ENCODE measurements at places on chromosomes 1 and 21. TPM values are rescaled to one million over a fixed set of nuclear protein-coding genes. Genes with fewer than 3 reads are reported as not detected.

SMIM11 gene
- 4.2 TPM for total RNA-seq

MYOM3 gene
- not detected for total RNA-seq

MYCBP gene
- total RNA-seq = 55.3 TPM

GRCh38 chr21:36048357-36048756, 12.0 kb downstream of the SETD4 start:
- H3K4me1 ChIP-seq = peaks cover 5% of the 10 kb centered on the region
- H3K4me3 ChIP-seq = no peak overlapping the region
- no peak for DNase-seq
- peaks cover 66% of the 10 kb centered on the region for H3K36me3 ChIP-seq
- H3K27me3 ChIP-seq = no peaks in the 10 kb centered on the region

- H3K27me3 ChIP-seq = no peaks in the 10 kb centered on the region
- no peaks in the 10 kb centered on the region for H3K36me3 ChIP-seq
- H3K27ac ChIP-seq = no peak overlapping the region
- no peak overlapping the region for H3K4me3 ChIP-seq
- DNase-seq = no peak
- H3K4me1 ChIP-seq = no peaks in the 10 kb centered on the region
These were observed 29.7 kb downstream of the PBX1 start for GRCh38 chr1:164588516-164589341.

- H3K4me1 ChIP-seq = peaks cover 2% of the 10 kb centered on the region
- DNase-seq = peak; percentile 38
These were observed at the start of gene CFAP45 for GRCh38 chr1:159900086-159900680. Gene CFAP45, minus strand, starts transcription at chr1:159900165. Its CDS starts 67 bp downstream, at chr1:159900098.

- peaks cover 47% of the 10 kb centered on the region for H3K27me3 ChIP-seq
- no peak overlapping the region for H3K27ac ChIP-seq
- no peak overlapping the region for H3K4me3 ChIP-seq
- peaks cover 15% of the 10 kb centered on the region for H3K4me1 ChIP-seq
- DNase-seq = no peak
These were observed 1.4 kb downstream of the CDA start for GRCh38 chr1:20590306-20590777.

DNA sequence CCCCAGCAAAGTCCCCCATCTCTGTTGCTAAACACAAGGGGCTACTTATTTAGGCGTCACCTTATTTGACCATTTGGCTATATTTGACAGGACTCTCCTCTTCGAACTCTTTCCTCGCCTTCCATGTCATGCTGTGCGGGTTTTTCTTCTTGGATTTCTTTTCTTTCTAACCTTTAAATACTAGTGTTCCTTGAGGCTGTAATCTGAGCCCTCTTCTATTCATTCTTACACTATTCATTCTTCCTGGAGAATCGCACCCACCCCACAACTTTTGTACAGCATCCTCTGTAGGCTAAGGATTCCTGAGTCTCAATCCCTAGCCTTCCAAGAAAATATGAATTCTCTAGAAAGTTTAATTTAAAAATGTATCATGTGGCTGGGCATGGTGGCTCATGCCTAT, 61.7 kb upstream of the C1orf115 start:
- no peak overlapping the region for H3K4me3 ChIP-seq
- H3K4me1 ChIP-seq = no peaks in the 10 kb centered on the region
- DNase-seq = no peak
- no peaks in the 10 kb centered on the region for H3K36me3 ChIP-seq
- H3K27ac ChIP-seq = no peak overlapping the region

GRCh38 chr1:34444516-34444915, 267.8 kb downstream of the C1orf94 start:
- no peaks in the 10 kb centered on the region for H3K4me1 ChIP-seq
- no peak overlapping the region for H3K27ac ChIP-seq
- no peaks in the 10 kb centered on the region for H3K36me3 ChIP-seq

DNA sequence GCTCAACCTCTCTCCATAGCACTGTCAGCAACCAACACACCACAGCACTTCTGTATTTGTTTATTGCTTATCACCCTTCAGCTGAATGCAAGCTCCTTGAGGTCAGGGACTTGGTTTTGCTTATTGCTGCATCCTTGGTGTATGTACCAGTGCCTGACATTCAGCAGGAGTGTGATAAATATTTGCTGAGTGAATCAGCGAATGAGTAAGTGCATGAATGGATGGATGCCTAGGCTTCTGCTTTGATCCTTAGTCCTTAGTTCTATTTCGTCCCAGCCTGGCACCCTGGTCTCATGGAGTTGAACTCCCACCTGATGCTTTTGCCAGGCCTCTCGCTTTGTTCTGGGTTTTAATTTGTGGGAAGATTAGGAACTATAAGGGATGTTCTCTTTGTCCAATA, 88.2 kb downstream of the ZSCAN20 start:
- H3K4me3 ChIP-seq = no peak overlapping the region
- no peak overlapping the region for H3K27ac ChIP-seq
- H3K27me3 ChIP-seq = peaks cover 10% of the 10 kb centered on the region
- no peaks in the 10 kb centered on the region for H3K36me3 ChIP-seq

DNA sequence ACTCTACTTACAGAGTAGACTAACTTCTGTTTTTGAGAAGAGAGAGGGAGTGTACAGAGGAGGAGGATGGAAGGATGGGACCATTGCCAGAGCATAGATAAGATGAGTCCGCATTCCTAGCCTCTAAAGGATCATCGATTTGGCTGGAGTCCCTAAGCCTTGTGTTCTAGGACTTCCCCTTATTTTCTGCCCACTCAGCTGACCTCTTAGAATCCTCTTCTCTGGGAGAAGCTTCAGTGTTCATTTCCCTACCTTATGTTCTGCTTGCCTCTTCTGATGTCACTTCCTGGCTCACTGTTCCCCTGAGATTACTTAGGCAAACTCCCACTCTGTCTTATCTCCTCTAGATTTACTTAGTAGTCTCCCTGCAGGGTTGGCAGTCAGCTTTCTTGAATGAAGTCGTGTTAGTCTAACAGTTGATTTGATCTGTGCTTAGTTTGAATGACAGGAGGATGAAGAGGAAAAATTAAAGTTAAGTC, 156.7 kb downstream of the SYT2 start:
- no peaks in the 10 kb centered on the region for H3K36me3 ChIP-seq
- H3K4me1 ChIP-seq = peaks cover 5% of the 10 kb centered on the region
- H3K4me3 ChIP-seq = no peak overlapping the region
- H3K27me3 ChIP-seq = no peaks in the 10 kb centered on the region

DNA sequence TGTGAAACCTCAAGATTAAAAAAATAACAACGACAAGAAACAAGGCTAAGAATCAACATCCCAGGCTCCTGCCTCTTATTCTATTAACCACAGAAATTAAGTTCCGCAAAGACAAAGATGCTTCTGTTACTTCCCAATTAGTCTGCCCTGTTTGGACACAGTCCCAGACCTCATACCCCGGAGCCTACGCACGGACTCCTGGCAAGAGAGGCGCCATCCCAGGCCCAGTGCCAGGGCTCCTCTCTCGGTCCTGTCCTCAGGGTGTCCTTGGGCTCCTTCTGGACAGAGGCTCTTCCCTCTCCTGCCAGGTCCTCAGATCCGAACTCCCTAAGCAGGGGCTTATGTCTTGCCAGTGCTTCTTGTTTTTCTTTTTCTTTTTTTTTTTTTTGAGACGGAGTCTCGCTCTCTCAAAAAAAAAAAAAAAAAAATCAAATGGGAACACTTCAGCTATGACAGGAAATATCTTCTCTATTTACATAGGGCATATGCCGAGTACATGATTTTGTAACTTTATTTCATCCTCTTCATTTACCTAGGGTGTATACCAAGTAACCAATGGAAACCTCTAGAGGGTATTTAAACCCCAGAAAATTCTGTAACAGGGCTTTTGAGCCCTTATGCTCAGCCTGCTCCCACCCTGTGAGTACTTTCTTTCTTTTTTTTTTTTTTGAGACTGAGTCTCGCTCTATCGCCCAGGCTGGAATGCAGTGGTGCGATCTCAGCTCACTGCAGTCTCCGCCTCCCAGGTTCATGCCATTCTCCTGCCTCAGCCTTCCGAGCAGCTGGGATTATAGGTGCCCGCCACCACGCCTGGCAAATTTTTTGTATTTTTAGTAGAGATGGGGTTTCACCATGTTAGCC, 11.7 kb upstream of the ENO1 start:
- DNase-seq = no peak
- H3K4me3 ChIP-seq = no peak overlapping the region
- H3K4me1 ChIP-seq = peaks cover 8% of the 10 kb centered on the region
- peaks cover 4% of the 10 kb centered on the region for H3K27me3 ChIP-seq
- H3K27ac ChIP-seq = no peak overlapping the region
- H3K36me3 ChIP-seq = no peaks in the 10 kb centered on the region

DNA sequence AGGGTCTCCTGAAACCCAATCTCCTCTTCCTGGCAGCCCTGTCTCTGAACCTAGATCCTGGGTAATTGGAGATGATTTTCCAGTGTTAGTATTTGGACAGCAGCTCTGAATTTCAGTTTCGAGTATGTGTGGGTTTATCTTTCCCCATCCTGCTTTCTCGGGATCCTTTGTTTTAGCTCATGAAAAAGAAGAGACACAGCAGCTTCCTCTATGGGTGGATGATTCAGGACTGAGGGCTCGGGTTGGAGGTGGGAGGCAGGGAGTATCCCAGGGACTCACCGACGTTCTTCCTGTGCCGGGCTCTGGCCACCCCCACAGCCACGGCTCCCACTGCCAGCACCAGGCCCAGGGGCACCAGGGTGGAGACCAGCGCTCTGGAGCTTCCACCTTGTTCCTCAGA, 10.4 kb upstream of the FCMR start:
- H3K4me3 ChIP-seq = no peak overlapping the region
- peaks cover 16% of the 10 kb centered on the region for H3K4me1 ChIP-seq
- H3K27me3 ChIP-seq = no peaks in the 10 kb centered on the region
- no peak for DNase-seq

DNA sequence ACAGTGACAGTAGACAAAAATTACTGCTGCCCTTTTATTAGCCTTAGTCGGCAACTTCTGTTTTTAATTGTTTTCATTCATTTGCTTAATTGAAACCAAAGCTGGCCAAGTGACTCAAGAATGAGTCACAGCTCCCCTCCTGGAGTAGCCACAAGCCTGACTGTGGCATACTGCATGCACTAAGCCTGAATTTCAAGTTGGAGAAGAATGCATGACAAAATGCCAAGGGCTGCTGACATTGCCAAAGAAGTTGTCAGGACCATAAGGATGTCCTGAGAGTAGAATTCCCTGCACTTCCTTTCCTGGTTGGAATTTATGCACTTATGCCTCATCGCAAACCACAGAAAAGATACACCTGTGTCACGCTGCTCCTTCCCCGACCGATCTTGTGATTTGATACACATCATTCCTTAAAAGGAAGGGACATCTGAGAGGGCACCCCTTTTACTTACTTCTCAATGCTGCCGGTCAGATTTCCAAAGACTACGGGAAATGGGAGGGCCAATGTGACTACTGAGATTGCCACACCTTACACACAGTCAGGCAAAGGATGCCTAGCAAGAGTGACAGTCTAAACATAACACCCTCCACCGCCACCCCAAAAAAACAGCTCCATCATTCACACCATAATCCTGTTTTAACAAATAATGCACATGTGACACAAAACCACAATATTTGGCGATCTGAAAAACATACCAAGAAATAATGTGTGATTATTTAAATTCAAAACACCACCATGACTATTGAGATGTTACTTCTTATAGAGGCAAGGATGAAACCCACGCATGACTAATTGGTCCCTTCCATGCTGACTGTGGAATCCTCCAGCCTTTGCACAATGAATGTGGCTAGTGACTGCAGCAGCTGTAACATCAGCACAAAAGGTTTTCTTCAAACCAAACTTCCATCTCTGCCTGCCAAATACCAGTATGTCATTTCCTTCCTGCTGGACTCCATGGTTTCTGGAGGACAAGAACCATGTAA, 28.2 kb downstream of the VAV3 start:
- H3K27me3 ChIP-seq = no peaks in the 10 kb centered on the region
- H3K4me1 ChIP-seq = peaks cover 32% of the 10 kb centered on the region
- H3K27ac ChIP-seq = peak overlapping the region; percentile 52
- no peaks in the 10 kb centered on the region for H3K36me3 ChIP-seq
- DNase-seq = peak; percentile 48

- peak overlapping the region; percentile 84 for H3K27ac ChIP-seq
- H3K27me3 ChIP-seq = peaks cover 4% of the 10 kb centered on the region
- peak overlapping the region; percentile 89 for H3K4me3 ChIP-seq
- H3K4me1 ChIP-seq = peaks cover 50% of the 10 kb centered on the region
- no peak for DNase-seq
- H3K36me3 ChIP-seq = peaks cover 40% of the 10 kb centered on the region
These were observed 1.7 kb downstream of the PIP5K1A start for GRCh38 chr1:151199873-151200581.

- DNase-seq = no peak
- H3K4me1 ChIP-seq = peaks cover 19% of the 10 kb centered on the region
- H3K4me3 ChIP-seq = no peak overlapping the region
- no peaks in the 10 kb centered on the region for H3K36me3 ChIP-seq
These were observed 48.2 kb downstream of the UBE2T start for GRCh38 chr1:202293569-202293968.

DNA sequence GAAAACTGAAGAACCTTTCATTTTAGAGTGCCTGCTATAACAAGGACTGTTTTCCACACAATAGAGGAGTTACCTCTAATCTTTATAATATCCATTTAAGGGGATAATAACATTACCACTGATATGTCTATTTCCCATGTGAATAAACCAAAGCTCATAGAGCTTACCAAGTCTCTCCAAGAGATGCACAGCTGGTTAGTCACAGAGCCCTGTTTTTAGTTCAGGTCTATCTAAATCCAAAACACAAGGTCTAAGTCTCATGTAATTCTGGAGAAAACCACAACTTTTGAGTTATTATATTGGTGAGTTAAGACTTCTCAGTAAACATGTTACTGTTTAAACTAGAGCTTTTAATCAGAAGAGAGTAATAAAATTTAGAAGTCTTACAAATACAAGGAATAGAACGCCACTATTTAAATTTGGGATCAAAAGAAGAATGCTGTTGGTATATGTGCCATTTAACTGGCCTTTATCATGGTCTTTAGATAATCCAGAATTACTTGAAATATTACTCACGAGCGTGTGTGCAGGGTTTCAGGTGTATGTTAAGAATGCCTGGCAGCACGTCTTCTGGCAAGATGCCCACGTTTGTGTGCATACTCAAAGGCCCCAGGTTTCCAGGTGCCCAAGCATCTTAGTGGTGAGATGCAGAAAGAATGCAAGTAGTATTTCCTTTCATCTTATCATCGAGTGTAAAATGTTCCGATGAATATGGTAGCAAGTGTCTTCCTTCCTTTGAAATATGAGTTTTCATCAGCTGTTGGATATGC, 190.6 kb downstream of the FMN2 start:
- H3K27me3 ChIP-seq = no peaks in the 10 kb centered on the region
- DNase-seq = no peak

- H3K4me3 ChIP-seq = no peak overlapping the region
- no peak for DNase-seq
- H3K36me3 ChIP-seq = no peaks in the 10 kb centered on the region
- H3K4me1 ChIP-seq = no peaks in the 10 kb centered on the region
These were observed 586.3 kb downstream of the LRRIQ3 start for GRCh38 chr1:73611681-73612080.

DNA sequence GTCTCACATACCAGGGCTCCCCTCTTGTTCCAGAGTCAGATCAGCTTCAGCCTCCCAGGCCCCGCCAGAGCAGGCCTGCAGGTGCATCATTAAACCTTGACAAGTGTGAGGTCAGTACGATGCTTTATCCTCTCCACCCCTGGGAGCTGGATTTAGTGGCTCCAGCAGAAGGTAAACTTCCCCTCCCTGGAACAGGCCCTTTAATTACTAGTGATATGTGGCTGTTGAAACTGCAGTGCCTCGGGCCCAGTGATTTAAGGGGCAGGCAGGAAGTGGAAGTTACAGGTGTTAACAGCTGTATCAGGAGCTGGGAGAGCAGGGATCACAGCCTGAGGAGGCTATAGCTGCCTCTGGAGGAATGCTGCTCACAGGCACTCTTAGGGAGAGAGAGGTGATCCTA, 132.4 kb upstream of the KLHDC7A start:
- H3K4me3 ChIP-seq = no peak overlapping the region
- H3K27me3 ChIP-seq = no peaks in the 10 kb centered on the region
- H3K27ac ChIP-seq = no peak overlapping the region
- no peaks in the 10 kb centered on the region for H3K4me1 ChIP-seq
